ENCODE measurements at places on chromosomes 5 and 9.

DNA sequence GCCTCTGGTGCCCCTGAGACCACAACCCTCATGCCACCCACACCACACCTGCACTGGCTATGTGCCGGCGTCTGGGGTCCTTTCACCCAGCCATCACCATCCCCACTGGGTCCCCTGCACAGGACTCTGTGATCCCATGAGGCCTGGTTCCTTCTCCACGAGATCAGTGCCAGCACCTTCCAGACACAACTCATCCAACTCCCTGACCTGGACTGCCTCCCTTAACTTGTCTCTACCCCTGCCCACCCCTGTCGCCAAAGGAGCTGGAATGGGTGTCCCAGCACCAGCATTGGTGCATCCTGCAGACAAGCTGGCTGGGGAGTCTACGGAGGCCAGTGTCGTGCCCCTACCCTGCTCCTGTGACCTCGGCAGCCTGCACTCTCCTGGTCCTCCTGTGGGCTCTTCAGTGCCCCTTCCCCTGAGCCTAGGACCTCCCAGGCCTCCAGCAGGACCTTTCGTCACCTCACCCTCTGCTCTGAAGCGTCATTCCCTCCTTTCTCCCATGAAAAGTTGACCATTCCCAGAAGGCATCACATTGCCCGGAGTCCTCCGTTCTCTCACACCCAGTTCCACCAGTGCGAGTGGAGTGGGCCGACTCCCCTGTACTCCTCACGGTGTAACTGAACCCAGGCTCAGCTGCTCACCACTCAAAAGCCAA is 87.7 kb downstream of the NSUN2 start:
- no peak for DNase-seq

DNA sequence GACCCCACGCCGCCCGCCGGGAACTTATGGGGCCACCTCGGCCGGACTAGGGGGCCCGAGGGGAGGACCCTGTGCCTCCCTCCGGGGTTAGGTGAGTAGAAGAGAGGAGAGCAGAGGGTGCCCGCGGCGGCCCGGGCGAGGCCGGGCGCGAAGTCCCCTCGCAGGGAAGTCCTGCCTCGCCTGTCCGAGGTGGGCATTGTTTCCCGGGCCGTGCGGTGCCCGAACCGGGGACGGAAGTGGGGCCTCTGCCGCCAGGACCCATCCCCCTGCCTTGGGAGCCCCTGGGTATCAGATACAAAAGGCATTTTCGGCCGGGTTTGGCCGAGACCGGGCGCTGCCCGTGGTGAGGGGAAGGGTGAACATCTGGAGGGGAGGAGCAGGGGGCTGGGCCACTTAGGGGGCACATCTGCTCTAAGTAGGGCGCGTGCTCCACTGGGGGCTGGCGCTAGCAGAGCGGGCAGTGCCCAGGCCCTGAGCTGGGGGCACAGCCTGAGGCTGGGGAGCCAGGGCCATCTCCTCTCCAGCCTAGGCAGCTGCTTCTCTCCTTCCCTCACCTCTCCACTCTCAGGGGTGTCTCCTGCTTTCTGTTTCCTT is 48.2 kb downstream of the DAB2IP start:
- no peak for DNase-seq

- no peak for DNase-seq
Observed at GRCh38 chr5:60546207-60546606, 153.8 kb downstream of the DEPDC1B start.

GRCh38 chr9:94821098-94821887 is 94.8 kb downstream of the AOPEP start:
- DNase-seq, result no peak

DNA sequence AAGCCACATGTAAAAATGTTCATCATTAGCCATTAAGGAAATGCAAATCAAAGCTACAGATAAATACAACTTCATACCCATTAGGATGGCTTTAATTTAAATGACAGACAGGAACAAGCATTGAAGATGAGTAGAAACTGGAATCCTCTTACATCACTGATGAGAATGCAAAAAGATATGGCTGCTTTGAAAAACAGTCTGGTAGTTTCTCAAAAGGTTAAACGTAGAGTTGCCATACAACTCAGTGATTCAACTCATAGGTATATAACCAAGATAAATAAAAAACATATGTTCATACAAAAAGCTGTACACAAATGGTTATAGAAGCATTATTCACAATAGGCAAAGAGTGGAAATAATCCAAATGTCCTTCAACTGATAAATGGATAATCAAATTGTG is 228.8 kb upstream of the ZNF462 start:
- DNase-seq, result no peak

- DNase-seq, result no peak
Observed at GRCh38 chr5:152634586-152634985, 229.5 kb upstream of the NMUR2 start.

GRCh38 chr5:150301170-150301505 is 1.6 kb downstream of the ARSI start:
- DNase-seq, result no peak

GRCh38 chr5:37836592-37837413 is 3.0 kb downstream of the GDNF start:
- DNase-seq, result no peak

DNA sequence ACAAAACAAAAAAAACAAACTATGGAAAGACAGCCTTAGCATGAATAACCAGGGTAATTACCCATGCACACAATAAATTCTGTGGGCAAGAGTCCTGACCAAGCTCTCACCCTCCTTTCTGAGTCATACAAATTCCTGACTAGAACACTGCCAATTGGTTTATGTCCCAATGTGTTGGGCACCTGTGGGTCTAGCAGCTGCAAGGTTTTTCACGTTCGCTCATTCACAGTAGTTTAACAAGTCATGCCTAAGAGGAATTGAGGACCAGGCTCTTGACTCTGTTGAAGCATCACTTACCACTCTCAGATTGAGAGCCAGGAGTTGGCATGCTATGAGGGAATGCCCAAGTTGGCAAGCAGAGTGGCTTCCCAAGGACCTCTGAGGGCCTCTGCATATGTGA is 205.5 kb upstream of the SLC24A2 start:
- DNase-seq, result no peak

GRCh38 chr5:111649516-111649915 is 107.5 kb downstream of the NREP start:
- no peak for DNase-seq

GRCh38 chr9:127905788-127906191 is 6.4 kb upstream of the ST6GALNAC6 start:
- no peak for DNase-seq

- DNase-seq, result no peak
Observed at GRCh38 chr5:56607074-56607473, 208.3 kb upstream of the MAP3K1 start.

DNA sequence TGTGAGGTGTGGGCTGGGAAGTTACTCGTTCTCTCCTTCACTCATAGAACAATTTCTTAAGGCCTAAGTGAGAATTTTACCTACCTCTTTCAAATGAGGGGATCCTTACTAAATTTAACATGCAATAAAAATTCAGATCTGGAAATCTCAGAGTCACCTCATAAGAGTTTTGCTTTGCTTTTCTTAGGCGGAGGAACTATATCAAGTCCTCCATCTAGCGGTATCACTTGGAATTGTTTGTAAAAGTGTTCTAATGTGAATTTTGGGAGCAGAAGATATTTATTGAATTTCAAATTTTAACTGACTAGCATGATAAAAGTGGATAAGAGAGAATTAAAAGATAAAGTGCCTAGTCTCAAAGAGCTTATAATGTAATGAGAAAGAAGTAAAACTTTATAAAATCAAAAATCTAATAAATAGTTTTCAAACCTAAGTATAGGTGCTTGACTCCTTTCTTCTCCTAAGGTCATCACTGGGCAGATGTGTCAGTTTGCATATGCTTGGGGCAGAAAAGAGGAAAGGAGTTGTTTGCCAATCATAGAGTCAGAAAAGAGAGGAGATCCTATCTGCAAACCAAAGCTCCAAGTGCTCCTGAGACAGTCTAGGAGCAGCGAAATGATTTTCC is 145.7 kb upstream of the DAB2 start:
- no peak for DNase-seq

- peak; percentile 63 for DNase-seq
Observed at GRCh38 chr5:138504799-138505198, 38.2 kb downstream of the ETF1 start.

DNA sequence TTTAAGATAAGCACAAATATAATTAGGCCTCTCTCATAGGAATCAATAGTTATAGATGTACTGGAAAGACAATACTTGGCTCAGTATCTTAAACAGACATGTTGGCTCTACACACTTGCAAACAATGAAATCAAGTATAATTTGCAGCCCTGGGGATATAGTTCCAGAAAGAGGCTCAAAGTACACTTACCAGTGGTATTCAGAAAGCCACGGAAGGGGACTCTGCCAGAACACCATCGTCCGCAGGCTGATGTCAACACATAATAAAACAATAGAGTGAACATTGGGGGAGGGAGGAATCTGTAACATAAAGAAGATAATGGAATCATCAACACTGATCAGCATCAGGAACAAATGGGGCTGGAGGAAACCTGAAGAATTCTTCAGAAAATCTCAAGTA is 31.2 kb upstream of the EBF1 start:
- DNase-seq, result no peak

GRCh38 chr9:87725900-87726709 is at the start of gene CTSL:
CTSL (plus strand) TSS chr9:87726119; CDS start chr9:87727604, 1,485 bp downstream.
- peak; percentile 95 for DNase-seq

DNA sequence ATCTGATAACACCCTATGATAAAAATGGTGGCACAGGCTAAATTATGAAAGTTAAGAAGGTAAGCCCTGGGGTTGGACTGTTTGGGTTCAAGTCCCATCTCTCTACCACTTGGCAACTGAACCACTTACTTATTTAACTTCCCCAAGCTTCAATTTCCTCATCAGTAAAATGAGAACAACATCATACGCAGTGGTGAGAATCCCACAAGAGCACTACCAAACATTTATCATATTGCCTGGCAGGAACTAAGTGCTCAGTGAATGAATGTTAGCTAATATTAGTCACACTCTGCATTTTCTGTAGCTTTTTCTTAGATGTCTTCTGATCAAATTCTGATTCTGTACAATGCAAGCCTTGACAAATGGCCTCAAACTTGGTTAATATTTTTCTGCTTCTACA is 306.7 kb downstream of the EBF1 start:
- no peak for DNase-seq

DNA sequence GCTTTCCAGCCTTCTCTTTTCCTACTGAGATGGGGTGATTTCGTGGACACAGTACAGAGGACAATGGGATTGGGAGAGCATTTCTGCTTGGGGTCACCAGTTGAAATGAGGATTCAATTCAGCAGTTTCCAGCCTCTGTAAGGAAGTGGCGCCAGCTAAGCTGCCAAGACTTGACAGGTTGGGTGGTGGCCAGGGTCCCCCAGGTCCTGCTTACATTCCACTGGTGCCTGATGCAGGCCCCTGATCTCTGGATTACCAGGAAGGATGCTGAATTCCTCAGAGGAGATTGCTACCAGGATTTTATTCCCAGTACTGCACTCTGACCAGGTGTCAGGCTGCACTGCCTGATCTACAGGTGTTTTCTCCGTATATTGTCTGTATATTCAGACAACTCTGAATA is 119.7 kb downstream of the PSD2 start:
- no peak for DNase-seq

DNA sequence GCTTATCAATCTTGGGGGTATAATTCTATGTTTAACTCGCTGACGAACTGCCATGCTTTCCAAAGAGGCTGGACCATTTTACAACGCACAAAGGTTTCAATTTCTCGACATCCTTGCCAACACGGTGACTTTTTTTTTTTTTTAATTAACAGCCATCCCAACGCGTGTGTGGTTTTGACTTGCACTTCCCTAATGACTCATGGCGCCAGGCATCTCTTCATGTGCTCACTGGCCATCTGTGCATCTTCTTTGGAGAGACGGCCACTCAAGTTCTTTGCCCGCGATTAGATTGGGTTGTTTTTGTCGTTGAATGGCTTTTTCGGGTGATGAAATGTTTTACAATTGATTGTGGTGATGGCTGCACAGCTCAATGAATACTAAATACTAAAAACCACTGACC is 12.5 kb upstream of the CARD9 start:
- DNase-seq, result no peak

GRCh38 chr5:83562791-83563557 is 91.4 kb downstream of the VCAN start:
- DNase-seq, result peak; percentile 26

DNA sequence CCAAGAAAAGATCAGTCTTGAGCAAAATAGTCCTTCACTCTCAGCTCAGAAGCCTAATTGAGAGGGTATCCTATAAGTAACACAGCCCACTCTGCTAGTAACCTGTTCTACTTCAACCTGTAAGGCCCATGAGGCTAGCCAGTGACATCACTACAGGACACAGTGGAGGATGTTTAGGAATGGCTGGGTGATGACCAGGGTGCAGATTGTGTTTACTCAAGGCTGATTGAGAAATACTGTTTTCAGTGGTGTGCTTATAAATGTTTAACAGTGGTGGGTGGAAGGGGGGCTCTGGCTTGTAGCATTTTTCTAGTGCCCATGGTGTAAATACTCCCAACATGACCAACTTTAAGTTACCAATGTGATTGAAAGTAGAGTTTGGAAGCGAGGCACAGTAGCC is 159.8 kb upstream of the CCDC152 start:
- no peak for DNase-seq

DNA sequence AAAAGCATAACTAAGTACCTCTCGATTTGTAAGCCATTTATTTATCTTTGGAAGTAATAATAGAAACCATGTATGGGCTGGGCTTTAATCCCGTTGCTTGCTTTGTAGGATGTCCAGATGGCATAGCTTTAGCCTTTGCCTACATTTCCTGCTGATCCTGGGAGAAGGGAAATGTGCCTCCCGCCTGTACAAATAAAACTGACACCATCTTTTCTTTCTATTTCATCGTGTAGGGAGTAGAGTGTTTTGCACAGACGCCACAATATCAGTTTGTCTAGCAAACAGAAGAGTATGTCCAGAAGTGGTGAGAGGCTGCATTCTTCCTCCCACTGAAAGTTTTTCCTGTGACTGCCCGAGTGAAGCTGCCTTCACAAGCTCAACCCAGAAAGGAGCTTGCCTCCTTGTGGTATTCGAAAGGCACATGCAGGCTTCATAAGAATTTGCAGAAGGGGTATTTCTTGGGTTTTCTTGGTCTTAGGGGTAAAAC is 24.7 kb upstream of the TJP2 start:
- DNase-seq, result no peak

- DNase-seq, result no peak
Observed at GRCh38 chr5:142447887-142448286, 123.1 kb upstream of the SPRY4 start.

- DNase-seq, result no peak
Observed at GRCh38 chr9:106689089-106689488, 173.9 kb upstream of the ZNF462 start.

DNA sequence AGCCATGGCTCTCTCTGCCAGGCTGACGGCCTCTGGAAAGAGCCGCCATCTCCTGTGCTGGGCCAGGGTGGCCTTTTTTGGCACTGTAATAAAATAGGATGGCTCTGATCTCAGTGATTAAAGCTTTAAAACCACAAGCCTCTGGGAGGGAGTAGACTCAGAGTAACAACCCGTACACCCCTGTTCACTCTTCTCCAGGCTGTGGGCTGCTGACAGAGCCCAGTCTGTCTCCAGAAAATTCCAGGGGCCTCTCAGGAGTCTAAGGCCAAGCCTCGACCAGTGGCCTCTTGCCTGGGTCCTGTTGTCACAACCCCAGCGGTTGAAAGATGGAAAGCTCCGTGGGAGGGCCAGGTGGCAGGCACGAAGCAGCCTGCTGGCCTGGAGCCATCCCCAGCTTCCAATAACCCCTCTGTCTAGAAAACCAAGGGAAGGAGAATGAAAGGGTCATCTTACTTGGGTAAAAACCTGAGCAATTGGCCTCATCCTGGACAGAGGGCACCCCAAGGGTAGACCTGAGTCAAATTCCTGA is 286.7 kb upstream of the ZNF462 start:
- DNase-seq, result no peak

- no peak for DNase-seq
Observed at GRCh38 chr9:13805546-13805945, 508.4 kb downstream of the NFIB start.

- DNase-seq, result no peak
Observed at GRCh38 chr5:35129921-35130485, 82.3 kb upstream of the AGXT2 start.

Measured in heart left ventricle (tissue), 16 donors.